NCI-H2081 treated with DMSO at 0.1 percent for 48 hours (cell line): ENCODE measurements at places on chromosomes 13 and 19.

DNA sequence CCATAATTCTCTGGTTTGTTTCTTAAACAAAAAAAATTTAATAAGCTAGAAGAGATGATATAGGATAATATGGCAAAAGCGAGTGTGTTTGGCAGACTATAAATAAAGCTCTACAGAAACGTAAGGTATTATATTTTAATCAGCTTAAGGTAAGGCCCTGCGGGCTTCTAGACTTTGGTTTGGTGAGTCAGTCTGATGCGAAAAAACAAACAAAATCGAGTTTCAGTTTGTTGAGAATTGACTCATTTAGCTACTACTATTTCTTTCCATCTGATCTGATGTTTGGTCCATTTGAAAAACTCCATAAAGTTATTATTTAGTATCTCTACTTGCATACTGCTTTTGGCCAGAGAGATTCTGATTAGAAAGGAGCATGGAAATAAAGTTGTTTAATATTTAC is 138.0 kb downstream of the MIPEP start:
- DNase-seq: no peak

DNA sequence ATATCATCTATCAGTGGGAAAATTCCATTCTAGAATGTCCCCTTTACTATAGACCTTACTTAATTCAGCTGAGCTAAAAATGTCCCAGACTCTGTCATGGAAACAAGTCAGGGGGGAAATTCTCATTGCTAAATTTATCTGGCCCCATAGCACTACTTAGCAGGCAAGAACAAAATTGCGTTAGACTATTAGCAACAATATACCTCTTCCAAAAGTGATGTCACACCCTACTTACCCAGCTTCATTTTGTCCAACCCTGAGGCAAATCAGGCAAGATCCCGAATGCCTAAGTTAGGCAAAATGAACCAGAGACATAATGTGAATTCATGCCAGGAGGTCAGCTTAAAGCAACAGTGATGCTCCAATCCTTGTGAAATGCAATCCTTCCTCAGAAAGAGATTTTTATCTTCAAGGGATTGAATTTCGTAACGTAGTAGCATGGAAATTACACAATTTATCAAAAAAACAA is 93.7 kb downstream of the FRY start:
- no peak for DNase-seq

DNA sequence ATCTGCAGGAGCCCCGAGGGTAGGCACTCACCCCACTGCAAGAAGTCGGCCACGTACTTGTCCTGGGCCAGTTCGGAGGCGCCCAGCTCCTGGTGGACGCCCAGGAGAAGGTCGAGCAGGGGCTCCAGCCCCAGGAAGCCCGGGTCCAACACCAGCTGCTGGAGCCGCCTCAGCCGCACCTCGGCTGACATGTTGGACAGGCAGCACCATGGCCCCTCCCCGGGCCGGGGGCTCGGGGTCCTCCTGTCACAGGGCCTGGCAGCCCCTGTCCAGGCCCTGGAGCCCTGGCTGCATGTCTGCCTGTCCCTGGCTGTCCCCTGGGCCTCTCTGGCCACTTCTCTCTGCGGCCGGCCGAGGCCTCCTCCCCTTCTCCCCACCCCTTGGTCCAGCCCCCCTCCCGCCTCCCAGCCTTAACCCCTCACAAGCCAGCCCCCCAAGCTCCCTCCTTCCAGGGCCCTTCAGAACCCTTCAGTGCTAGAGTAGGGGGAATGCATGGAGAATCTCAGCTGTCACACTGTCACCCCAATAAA is at the start of gene DMPK:
TSS of gene DMPK (minus strand) at position 329 of the 530 bp plus-strand sequence. CDS start at position 191, 138 bp downstream.
- no peak for DNase-seq

- no peak for DNase-seq
Measured at GRCh38 chr19:41457241-41457640, 14.3 kb downstream of the ERICH4 start.

DNA sequence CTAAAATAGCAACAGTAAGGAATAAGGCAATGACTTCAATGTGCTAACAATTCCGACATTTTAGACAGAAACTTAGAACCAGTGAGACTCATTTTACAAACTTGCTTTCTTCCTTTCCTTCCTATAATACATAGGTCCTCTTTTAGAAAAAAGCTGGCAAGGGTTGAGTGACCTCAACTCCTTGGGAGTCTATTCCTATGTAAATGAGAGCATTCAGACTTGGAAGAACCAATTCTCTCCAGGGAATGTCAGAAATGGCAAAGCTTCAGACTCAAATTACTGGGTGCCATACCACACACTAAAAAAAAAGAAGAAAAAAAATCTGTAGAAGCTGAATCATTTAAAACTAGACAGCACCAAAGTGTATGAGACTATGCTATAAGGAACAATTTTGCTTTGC is 1328.2 kb downstream of the OLFM4 start:
- no peak for DNase-seq
